ENCODE measurements at places on chromosomes 5 and 9.

DNA sequence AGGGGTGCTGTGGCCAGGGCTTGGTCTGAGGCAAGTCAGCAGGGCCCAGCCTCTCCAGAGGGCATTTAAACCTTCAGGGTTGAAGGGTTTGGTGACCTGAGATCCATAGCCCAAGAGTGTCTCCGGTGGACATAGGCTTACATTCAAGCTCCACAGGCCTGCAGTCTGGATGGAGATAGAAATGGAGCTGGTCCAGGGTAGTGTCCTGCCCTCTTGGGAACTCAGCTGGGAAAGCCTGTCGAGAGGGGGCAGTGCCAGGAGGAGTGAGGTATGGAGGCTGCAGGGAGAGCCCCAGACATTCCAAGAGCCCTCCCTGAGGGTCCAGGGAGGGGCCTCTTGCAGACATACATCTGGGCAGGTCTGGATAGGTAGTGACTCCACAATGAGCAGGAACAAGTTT is 177.0 kb upstream of the MVB12B start:
- no peak for DNase-seq

GRCh38 chr9:76772686-76773445 is 8.6 kb downstream of the PCA3 start:
- no peak for DNase-seq

DNA sequence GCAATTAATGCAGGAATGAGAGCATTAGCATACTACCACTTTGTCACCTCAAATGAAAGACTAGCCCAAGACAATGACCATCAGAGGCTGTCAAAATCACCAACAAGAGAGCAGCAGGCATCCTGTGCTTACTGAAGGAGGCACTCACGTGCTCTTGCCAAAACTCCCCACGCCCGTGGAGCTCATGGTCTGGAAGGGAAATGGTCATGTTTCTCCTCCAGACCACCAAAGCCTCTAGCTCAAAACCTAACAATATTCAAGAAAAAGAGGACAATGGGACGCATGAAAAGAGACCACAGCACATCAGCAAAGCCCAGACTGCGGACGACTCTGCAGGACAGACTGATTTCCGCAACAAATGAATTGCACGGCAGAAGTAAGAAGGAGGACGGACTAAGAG is 12.8 kb downstream of the AKNA start:
- no peak for DNase-seq

DNA sequence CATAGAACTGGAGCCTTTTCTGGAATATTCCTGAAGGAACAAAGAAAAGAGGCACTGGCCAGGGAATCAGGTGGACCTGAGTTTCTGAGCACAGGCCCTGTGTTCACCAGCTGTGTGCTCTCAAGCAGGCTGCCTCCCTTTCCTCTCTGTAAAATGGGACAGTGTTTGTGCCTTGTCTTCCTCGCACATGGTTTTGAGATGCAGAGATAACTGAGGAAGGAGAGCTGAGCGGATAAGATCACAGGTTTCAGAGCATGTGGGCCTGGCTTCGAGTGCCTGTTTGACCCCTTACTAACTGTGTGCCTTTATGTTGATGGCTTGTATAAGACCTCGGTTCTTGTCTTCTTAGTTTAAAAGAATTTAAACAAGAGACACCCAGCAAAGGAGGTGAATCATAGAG is 46.2 kb upstream of the HAND1 start:
- DNase-seq: peak; percentile 21

GRCh38 chr5:137393196-137393993 is 105.7 kb downstream of the SPOCK1 start:
- no peak for DNase-seq

DNA sequence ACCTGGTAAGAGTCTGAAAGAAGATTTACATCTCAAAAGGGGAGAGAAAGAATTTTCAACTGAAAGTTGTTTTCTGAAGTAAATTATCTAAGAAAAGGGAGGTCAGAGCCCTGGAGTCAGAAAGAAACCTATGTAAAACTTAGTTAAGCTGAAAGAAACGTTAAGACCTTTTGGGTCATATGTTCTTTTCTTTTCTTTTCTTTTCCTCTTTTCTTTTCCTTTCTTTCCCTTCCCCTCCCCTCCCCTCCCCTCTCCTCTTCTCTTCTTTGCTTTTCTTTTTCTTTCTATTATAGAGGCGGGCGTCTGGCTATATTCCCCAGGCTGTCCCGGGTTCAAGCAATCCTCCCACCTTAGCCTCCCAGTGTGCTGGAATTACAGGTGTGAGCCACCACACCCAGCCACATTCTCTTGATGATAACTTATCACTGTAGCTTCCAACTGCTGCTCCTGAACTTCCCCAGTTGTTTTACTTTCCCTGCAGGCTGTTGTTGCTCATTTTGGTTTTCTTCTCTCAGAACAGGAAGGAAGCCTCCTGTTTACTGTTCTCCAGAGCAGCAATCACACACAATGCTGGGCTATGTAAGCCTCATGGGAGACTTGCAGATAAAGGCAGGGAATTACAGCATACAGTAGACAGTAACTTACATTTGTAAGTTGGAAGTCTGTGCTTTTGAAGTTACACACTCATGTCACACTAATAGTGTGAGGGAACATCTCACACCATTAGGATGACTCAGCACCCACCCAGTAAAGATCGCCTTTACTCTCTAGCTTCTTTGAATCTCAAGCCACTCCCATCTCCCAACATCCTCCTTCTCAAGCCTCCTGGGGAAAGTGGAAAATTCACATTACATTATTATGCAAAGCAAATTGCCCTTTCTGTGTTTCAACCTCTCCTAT is 2216.6 kb upstream of the WWC1 start:
- DNase-seq: no peak

- no peak for DNase-seq
These were observed 21.8 kb upstream of the LMX1B start for GRCh38 chr9:126591922-126592321.

GRCh38 chr5:141929398-141930058 is 5.9 kb downstream of the DELE1 start:
- DNase-seq: no peak

DNA sequence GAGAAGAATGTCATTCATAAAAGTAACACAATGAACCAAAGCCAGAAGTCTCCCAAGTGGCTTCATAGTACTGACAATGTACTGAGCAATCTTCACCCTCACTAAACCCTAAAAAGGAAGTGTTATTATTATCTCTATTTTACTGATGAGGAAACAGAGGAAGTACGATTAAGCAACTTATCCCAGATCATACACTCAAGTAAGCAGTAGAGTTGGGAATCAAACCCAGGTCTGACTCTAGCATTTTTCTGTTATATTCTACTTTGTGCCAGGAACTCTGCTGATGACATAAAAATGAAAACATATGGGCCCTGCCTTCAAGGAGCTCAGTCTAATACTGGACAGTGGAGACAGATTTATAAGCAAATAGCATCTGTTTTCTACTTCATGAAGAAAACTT is 109.2 kb downstream of the RAPGEF6 start:
- no peak for DNase-seq

GRCh38 chr9:69377981-69378380 is 53.0 kb downstream of the ENTREP1 start:
- DNase-seq: no peak

- no peak for DNase-seq
These were observed 51.8 kb upstream of the FNIP1 start for GRCh38 chr5:131848662-131849061.

DNA sequence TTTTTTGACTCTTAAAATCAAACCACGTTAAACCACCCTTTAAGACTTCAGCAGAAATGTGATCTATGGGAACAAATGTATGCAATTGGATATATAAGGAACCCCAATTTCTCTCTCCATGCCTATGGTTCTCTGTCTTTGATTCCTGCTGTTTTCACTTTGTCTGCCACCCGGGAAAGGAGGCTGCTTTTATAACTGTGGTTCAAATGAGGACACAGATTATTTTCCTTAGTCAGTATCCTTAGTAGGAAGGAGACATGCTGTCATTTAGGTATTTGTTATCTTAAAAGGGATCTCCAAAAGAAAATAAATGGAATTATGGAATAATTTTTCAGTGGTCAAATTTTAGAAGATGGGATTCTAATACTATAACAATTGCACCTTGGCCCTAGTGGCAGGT is 176.1 kb upstream of the NREP start:
- no peak for DNase-seq

DNA sequence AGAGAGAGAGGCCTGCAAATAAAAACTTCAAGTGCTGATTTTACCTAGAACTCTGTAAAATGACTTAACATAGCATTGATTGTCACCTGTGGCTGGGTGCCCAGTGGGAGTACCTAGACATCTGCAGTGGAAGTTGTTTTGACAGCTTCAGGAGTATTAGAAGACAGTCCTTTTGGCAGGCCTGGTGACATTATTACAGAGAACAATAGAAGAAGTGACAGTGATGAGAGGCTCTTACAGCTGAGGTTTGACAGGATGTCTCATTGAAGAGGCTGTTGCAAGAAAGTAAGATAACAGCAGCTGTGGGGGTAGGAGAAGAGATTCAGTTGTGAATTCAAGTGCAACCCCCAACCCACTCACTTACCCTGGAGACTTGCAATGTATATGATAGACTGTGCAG is 27.9 kb upstream of the MUSK start:
- no peak for DNase-seq

- DNase-seq: no peak
These were observed 46.9 kb upstream of the EGFL7 start for GRCh38 chr9:136615631-136616306.

GRCh38 chr5:7877851-7878250 is 8.9 kb downstream of the MTRR start:
- no peak for DNase-seq

GRCh38 chr5:110807169-110807568 is 68.4 kb downstream of the SLC25A46 start:
- DNase-seq: no peak

DNA sequence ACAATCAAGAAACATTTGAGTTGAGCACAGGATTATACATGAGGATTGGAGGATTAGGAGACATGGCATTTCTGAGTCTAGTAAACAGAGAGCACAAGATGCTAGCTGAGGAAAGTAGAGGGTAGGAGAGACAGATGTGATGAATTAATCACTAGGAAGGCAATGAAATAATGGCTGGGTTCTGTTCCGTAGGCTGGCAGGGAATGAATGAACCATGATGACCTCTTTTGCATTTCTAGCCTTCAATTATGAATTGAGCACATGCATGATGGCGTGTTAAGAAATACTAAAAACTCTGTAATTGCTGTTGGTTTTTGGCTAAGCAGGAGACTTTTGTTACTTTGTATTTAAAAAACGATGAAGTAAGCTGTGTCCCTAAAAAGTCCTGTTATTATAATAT is 420.0 kb upstream of the TLE4 start:
- no peak for DNase-seq

DNA sequence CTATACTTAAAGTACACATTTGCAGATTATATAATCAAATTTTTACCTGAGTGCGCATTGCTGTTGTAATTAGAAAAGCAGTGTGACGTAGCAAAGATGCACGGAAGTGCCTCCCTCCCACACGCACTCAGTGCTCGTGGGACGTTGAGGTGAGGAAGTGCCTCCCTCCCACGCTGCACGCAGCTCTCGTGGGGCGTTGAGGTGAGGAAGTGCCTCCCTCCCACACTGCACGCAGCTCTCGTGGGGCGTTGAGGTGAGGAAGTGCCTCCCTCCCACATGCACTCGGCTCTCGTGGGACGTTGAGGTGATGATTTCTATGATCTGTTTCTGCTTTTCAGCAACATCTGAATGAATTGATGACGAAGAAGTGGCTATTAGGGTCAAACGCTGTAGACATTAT is 21.0 kb downstream of the EXOC3 start:
- no peak for DNase-seq

- no peak for DNase-seq
These were observed 214.6 kb upstream of the C9orf72 start for GRCh38 chr9:27787891-27788290.

GRCh38 chr9:27408001-27408400 is 111.1 kb upstream of the EQTN start:
- no peak for DNase-seq

- DNase-seq: peak; percentile 86
These were observed 30.4 kb downstream of the JADE2 start for GRCh38 chr5:134555890-134556311.

DNA sequence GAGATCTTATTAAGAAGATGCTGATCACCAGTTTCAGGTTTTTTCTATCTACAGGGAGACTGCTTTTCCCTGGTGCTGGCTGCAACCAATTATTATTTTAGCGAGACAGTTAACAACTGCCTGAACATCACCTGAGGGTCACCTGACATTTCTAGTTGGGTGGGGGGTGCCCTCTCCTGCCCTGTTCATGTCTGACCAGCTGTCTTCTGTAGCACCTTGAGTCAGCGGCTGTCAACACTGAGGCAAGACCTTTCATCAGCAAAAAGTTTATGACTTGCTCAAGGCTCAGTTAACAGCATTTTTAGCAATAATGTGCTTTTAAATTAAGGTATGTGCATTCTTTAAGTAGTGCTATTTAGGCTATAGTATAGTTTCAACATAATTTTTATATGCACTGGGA is 58.0 kb downstream of the ADCY2 start:
- no peak for DNase-seq

DNA sequence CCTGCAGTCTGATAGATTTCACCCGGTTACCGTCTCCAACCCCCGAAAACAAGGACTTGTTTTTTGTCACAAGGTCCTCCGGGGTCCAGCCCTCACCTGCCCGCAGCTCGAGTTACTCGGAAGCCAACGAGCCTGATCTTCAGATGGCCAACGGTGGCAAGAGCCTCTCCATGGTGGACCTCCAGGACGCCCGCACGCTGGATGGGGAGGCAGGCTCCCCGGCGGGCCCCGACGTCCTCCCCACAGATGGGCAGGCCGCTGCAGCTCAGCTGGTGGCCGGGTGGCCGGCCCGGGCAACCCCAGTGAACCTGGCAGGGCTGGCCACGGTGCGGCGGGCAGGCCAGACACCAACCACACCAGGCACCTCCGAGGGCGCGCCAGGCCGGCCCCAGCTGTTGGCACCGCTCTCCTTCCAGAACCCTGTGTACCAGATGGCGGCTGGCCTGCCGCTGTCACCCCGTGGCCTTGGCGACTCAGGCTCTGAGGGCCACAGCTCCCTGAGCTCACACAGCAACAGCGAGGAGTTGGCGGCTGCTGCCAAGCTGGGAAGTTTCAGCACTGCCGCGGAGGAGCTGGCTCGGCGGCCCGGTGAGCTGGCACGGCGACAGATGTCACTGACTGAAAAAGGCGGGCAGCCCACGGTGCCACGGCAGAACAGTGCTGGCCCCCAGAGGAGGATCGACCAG is 121.3 kb downstream of the DAB2IP start:
- DNase-seq: peak; percentile 12

- no peak for DNase-seq
These were observed 101.6 kb downstream of the RFK start for GRCh38 chr9:76292658-76293057.

Data from BE2C (cell line).